NCI-H446 (cell line): ENCODE measurements at places on chromosomes 5 and 9.

- no peak for DNase-seq
These were observed 4.0 kb upstream of the ADAMTS16 start for GRCh38 chr5:5135957-5136676.

DNA sequence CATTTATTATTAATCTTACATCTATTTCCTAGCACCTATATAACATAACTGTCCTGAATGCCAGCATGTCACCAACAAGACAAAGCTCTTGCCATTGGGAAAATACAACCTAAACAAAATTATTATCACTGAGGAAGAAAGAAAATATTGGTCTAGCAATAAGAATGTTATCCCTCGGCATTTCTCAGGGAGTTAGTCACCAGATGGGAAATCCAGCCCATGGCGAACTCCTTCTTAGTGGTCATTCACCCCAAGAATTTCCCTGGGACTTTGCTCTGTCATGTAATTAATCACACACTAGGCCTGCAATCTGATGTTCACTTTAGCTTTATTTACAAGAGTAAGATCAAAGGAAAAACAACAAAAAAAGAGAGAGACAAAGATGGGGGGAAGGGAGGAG is 56.1 kb upstream of the TAS2R1 start:
- no peak for DNase-seq

DNA sequence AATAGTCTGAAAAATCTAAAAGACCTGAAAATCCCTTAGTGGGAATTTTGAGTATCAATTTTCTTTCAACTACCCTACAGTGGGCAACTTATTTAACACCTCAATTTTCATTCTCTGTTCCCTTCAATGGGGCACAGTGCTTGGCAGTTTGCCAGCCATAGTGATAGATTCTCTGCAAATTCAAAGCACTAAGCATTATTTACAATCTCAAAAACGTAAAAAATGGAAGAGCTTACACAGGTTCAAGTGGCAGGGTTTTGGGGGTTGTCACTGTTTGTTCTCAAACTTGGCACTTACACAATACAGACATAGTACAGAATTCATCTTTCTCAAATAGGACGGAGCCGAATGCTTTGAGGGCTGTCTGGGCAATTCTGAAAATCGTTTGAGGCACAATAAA is 515.0 kb downstream of the EFNA5 start:
- DNase-seq = peak; percentile 15

- DNase-seq = no peak
These were observed 126.4 kb upstream of the GPR151 start for GRCh38 chr5:146642410-146642809.

- DNase-seq = no peak
These were observed 4.1 kb downstream of the PTGS1 start for GRCh38 chr9:122374885-122375420.

DNA sequence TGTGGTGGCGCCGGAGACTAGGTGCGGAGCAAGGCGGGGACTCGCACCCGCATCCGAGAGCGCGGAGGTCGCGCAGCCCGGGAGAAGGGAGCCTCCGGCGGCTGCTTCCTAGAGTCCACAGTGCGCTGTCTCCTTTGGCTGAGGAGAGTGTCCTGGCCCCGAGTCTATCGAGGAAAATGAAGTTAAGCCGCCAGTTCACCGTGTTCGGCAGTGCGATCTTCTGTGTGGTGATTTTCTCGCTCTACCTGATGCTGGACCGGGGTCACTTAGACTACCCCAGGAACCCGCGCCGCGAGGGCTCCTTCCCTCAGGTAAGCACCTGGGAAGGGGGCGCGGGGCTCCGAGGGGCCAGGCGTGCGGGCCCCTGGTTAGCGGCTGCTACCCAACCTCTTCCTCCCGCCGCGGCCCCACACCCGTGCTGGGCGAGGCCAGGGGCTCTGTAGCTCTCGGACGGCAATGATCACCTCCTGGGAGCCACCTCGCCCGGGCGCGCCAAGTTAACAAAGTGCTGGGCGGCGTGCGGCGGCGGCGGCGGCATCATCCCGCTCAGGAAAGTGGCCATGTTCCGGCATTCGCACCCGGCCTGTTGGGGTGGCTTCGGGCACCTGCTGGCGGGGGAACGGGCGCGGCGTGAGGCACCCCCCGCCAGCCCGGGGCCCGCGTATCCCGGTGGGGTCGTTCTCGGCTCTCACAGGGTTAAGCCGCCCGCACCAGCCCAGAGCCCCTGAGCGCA is 681 bp downstream of the MAN2A1 start:
- DNase-seq = peak; percentile 58

DNA sequence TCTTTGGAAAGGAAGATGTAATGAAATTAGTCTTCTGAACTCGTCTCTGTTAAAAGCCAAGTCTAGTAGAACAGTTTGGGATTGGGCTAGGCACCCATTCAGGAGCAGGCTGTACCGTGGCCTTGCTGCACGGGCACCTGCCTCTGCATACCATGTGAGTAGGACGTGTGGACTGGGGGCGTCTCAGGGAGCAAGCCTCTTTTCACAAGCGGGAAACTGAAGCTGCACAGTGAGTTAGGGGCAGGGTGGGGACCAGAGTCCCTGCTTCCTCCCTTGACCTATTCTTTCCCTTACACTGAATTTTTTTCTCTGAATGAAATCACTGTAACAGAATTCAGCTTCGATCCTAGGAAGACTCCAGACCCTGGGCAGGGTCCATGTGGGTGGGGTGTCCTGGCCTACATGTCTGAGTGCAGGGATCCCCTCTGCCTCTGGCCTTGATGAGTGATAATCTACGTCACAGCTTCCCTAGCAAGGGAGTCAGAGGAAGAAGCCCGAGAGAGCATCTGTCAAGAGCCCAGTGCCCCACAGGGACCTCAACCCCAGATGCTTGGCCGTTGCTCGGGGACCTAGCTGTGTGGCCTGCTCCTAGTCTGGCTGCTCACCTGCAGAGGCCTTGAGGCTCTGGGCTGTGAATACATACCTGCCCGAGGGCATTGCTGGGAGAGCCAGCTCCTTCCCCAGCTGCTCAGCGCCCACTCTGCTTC is 15.1 kb downstream of the PHF2 start:
- DNase-seq = no peak

- DNase-seq = no peak
These were observed 330.6 kb downstream of the CHSY3 start for GRCh38 chr5:130234816-130235215.

DNA sequence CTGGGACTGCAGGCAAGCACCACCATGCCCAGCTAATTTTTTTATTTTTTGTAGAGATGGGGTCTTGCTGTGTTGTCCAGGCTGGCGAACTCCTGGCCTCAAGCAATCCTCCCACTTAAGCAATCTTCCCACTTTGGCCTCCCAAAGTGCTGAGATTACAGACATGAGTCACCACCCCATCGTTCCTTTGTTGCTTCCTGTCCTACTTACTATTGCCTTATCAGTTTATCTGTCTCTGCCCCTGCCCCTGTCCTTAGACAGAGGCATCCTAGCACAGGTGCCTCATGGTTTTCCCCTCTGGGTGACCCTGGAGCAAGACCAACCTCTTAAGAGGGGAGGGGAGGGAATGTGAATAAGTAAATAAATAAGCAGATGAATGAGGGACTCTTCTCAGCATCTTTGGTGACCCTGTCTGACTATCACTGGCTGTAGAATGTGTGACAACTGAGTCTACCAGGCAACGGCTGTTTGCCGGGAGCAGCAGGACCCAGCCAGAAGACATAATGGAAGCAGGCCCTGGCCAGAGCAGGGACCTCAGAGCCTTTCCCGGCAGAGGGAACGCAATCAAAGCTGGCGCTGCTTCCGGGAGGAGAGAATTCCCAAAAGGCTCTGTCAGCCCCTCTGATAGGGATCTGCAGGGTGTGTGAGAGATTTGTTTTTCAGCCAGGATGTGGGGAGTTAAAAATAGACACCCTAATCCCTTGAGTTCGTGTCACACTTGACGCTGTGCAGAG is 43.8 kb upstream of the DAB2IP start:
- DNase-seq = no peak

- no peak for DNase-seq
These were observed 277.2 kb downstream of the GAS1 start for GRCh38 chr9:86670076-86670475.

DNA sequence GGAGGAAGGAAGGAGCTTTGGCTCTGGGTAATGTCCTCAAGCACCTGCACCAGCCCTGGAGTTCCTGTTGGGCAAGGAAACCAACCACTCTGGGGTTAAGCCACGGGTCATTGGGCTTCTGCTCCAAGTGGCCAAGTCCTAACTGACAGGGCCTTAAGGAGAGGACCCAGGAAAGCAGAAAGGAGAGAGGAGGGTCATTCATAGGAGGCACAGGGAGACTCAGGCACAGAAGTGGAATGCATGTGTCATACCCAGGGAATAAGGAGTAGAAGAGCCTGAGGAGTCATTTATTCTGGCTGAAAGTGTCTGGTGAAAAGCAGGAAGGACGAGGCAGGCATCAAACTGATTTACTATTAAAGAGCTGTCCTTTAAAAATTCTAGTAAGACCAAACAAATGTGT is 129.2 kb downstream of the DMRT2 start:
- DNase-seq = no peak

- DNase-seq = no peak
These were observed 99.1 kb downstream of the SNX18 start for GRCh38 chr5:54616518-54617220.

- DNase-seq = no peak
These were observed 59.4 kb downstream of the FYB1 start for GRCh38 chr5:39159811-39160490.

GRCh38 chr5:76642390-76643040 is 19.3 kb upstream of the F2RL2 start:
- DNase-seq = no peak

GRCh38 chr9:21311889-21312288 is 6.8 kb upstream of the IFNA5 start:
- DNase-seq = no peak

GRCh38 chr5:139767960-139768359 is 27.6 kb upstream of the PSD2 start:
- no peak for DNase-seq

DNA sequence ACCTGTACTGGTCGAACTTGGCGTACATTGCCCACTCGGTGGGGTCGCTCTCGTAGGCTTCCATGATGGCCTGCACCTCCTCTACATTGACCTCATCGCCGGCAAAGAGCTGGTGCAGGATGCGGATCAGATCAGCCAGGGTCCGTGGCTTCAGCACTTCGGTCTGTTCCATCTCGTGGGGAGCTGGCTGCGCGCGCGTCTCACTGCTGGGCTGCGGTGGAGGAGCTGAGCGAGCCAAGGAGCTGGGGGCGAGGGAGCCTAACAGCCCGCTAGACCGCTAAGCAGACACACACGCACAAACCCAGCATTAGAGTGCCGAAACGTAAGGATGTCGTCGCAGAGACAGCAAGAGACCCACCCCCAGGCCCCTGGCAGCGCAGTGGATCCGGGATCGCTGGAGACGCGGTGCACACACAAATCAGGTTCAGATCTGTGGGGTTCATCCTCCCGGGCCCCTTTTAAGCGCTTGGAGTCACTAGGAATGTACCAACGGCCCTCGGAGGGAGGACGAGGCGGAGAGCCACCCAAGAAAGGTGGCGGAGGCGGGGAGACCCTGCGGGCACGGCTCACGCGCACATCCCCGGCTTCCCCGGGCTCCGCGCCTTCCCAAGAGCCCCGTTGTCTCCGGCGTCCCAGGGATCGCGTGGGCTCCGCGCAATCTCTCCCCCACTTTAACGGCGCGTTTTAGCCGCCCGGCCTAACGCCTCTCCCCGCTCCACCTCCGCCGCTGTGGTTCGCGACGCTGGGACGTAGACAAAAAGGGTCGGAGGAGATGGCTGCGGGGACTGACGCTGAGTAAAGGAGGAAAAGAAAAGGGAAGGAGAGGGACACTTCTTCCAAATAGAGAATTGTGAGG is at the start of gene CDO1:
TSS of gene CDO1 (minus strand) at position 434 of the 856 bp plus-strand sequence. CDS start at position 172, 262 bp downstream.
- peak; percentile 31 for DNase-seq

GRCh38 chr9:16532681-16533450 is 337.6 kb downstream of the BNC2 start:
- peak; percentile 41 for DNase-seq

- no peak for DNase-seq
These were observed 83.2 kb upstream of the ZNF462 start for GRCh38 chr9:106779796-106780195.

DNA sequence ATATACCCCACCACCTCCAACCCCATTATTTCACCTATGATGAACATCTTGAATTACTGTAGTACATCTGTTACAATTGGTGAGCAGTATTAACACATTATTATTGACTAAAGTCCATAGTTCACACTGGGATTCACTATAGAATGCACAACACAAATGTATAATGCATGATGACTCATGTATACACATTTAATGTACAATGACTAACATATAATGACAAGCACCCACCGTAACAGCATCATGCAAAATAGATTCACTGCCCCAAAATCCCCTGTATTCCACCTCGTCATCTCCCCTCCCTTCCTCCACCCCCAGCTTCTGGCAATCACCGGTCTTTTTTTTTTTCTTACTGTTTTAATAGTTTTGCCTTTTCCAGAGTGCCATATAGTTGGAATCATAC is 47.1 kb upstream of the NEK6 start:
- no peak for DNase-seq

DNA sequence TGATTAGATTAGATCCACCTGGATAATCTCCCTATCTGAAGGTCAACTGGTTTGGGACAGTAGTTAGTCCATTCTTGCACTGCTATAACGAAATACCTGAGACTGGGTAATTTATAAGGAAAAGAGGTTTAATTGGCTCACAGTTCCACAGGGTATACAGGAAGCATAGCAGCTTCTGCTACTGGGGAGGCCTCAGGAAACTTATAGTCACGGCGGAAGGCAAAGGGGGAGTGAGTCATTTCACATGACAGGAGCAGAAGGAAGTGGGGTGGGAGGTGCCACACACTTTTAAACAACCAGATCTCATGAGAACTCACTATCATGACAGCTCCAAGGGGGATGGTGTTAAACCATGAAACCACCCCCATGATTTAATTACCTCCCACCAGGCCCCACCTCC is 9.9 kb downstream of the C9orf40 start:
- DNase-seq = no peak

DNA sequence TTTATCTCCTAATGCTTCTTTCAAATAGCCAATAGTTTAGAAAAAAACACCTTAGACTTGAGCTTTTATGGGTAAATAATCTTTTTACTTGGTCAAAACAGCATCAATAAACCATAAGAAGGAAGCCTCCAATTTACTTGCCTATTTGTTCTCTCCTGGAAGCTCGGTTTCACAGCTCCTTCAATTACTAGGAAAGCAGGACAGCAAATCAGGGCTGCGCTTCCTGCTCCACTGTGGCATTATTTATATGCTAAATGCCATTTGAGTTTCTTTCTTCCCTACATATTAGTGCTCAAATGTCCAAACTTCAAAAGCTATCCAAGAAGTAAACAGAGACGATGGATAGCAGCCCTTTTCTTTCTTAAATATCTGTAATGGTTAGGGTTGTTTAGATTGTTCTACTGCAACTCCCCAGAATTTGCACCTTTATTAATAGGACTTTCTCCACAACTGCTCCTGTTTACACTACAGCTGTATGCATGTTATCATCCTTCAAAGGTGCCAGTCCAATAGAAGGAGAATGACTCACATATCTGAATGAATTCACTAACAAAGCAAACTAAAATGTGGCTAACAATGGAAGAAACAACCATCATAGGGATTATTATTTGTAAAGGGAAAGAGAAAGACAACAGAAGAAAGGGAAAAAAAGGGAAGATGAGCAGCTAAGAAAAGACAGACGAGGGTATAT is 58.7 kb downstream of the MED27 start:
- no peak for DNase-seq
